ELF-1 (cell line): ENCODE measurements at places on chromosomes 12 and 14.

GRCh38 chr12:46958599-46959290 is 120.7 kb upstream of the PCED1B start:
- DNase-seq, result no peak

GRCh38 chr12:115920395-115921183 is 356.9 kb downstream of the MED13L start:
- DNase-seq, result no peak

DNA sequence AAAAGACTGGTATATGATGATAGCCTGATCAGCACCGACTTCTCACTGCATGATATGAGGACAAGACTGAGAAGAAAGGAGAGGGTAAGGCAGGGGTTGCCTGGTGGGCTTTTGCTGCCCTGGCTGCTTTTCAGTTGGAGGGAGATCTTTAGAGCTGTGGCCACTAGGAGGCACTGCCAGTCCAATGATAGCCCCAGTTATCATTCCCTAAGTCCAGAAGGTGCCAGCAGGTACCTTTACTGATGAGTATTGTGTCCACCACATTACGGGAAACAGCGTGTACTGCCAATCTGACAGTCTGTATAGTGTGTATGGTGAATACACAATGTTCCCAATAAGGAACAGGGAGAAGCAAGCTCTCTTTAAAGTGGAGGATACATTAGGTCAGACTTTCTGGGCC is 55.8 kb upstream of the CCDC175 start:
- peak; percentile 62 for DNase-seq

GRCh38 chr12:28830491-28830890 is 318.6 kb upstream of the FAR2 start:
- peak; percentile 84 for DNase-seq

- DNase-seq, result no peak
Observed at GRCh38 chr14:65483647-65484046, 71.1 kb downstream of the FUT8 start.

DNA sequence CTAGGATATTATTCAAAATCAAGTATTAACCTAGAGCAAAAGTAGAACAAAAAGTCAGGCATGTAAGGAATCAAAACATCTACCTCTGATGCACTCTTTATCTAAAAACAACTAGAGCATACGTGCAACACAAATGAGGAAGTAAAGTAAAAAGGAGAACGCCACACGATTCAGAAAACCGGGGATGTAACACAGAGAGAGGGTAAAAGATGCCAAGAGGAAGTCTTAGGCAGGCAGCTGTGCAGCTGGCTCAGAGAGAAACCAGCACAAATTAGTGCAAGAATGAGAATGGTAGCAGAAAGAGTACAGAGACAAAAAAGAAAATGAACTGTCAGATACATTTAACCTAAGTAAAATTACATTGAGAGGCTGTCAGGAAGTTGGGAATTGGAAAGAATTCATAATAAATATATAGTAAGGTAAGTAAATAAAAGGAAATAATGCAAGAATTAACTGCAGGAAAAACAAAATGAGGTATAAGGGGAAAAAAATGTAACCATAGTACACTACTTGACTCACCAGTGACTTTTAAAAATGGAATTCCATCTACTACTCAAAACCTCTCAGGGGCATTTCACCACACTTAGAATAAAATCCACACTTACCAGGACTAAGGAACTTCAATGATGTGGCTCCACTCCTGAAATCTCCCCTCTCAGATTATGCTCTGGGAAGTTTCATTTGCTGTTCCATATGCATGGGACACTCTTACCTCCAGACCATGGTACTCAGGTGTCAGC is 17.1 kb downstream of the BCAT1 start:
- no peak for DNase-seq

DNA sequence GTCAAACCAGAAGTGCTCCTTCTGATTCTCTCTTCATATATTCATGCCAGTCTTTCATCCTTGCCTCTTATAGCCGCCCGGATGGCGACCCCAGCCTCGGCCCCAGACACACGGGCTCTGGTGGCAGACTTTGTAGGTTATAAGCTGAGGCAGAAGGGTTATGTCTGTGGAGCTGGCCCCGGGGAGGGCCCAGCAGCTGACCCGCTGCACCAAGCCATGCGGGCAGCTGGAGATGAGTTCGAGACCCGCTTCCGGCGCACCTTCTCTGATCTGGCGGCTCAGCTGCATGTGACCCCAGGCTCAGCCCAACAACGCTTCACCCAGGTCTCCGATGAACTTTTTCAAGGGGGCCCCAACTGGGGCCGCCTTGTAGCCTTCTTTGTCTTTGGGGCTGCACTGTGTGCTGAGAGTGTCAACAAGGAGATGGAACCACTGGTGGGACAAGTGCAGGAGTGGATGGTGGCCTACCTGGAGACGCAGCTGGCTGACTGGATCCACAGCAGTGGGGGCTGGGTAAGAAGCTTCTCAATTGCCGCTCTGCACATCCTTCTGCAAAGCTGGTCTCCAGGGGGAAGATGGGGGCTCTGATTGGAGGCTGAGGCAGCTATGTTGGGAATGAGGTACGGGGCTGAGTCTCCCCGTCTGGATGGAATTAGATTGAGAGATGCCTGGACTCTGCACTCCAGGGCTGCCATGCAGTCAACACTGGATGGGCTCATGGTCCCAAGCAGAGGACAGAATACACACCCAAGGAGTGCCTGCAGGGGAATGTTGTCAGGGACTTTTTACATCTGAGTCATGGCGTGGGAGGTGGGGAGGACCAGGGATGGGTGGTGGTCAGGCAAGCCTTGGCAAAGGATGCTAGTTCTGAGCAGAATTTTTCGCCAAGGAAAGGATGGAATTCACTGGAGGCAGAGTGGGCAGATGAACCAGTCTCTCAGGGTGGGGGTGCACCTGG is 1.3 kb downstream of the BCL2L2 start:
- no peak for DNase-seq

DNA sequence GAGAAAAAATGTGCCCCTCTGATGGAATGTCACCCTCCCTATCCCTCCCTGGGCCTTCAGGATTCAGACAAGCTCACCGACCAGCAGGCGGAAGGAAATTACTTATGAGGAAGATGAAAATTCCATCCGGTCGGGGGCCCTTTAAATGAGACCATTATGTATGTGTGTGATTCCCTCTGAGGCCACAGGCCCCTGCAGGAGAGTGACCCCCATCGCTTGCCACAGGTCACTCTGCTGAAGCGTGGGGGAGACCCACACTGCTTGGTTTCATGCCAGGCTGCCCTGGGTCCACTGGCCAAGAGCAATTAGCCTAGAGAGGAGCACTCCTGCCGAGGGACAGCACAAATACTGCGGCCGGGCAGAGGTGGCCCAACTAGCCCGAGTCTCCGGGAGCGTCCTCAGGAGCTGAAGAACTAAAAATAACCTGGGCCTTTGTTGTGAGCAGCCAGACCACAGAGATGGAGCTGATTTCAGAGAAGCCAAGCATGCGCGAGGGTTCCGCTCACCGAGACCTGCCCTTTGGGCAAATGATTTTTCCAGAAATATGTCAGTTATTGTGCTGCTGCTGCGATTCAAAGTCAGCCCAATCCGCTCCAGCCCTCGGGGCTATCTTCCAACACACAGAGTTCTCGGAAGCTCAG is 276.4 kb downstream of the DPF3 start:
- DNase-seq, result peak; percentile 55

DNA sequence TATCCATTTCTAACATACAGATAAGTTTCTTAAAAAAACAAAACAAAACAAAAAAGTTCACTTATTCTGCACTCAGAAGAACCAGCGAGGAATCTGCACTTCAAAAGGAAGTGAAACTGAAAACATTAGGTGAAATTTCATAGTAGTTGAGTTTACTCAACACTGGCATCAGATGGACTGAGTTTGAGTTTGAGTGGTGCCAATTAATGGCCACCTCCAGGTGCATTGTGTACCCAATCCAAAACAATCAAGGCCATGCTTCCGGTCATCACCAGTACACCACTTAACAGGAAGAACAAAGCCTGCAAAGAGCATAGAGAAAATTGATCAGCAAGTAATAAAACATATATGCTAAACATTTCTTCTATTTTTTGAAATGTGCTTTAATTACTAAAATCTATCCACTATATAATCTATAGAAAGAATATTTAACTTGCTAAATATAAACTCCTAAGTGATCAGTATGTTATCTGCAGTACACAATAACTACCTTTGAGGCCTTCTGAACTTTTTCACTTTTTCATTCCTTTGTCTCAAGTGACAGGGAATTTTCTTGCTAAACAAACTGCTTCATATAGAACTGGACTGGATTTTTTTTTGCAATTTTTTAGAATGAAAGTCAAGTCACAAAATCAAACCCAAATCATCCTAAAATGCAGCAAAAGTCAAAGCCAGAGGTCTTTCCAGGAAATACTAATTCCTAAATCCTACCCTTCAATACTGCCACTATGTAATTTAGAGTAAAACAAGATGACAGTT is 11.5 kb downstream of the SLC38A2 start:
- DNase-seq, result no peak

DNA sequence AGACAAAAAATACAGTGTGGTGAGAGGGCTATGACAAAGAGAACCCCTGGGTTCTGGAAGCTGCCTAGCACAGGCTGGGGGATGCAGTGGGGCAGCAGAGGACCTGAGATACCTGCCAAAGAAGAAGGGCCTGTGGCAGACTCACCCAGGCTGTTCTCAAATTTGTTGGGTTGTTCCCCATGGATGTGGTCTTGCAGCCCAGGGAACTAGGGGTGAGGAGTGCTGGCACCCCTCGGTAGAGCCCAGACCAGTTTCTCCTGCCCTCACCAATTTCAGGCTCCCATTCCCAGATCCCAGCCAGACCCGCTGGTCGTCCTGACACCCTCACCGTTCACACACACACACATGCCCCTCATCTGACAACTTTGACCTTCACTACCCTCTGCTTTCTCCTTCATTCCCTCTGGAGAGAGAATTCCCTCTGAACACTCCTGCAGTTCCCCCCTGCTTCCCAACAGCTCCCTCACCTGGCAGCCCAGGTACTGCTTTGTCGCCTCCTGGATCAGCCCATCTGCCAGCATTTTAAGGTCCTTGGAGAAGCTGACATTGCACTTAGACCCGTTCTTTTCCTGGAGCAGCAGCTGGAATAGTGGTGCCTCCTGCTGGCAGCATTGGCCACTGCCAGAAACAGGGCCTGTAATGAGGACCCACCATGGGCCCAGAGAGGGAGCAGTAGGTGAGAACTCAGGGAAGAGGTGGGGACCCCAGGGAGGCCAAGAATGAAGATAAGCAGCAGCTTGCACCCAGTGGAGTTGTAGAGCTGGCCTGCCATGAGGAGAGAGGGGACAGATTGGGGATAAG is 5.9 kb upstream of the GDF11 start:
- DNase-seq, result peak; percentile 97

- no peak for DNase-seq
Observed at GRCh38 chr12:113472191-113473121, 785 bp upstream of the LHX5 start.

DNA sequence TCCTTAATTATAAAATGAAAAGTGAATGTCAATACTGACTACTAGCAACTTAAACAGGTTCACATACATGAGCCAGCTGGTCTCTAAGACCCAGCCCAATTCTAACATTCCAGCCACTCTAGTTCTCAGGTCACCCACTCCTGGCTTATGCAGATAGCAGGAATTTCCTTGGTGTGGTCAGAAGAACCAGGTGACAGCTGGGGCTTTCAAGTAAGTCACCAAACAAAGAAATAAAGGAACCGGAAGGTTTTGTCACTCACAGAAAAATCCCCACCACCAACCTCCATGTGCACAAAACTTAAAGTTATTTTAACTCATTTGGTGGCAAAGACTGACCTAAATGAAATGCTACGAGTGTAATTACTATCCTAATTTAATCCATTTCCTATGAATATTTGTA is 129.6 kb upstream of the CDKN3 start:
- no peak for DNase-seq

GRCh38 chr14:104211215-104211614 is 72.8 kb downstream of the KIF26A start:
- DNase-seq, result no peak

- DNase-seq, result no peak
Observed at GRCh38 chr12:130169256-130169655, 7.0 kb downstream of the FZD10 start.

GRCh38 chr12:122206976-122207375 is 3.5 kb downstream of the B3GNT4 start:
- no peak for DNase-seq

GRCh38 chr14:34640826-34641225 is 10.9 kb upstream of the SNX6 start:
- DNase-seq, result no peak

DNA sequence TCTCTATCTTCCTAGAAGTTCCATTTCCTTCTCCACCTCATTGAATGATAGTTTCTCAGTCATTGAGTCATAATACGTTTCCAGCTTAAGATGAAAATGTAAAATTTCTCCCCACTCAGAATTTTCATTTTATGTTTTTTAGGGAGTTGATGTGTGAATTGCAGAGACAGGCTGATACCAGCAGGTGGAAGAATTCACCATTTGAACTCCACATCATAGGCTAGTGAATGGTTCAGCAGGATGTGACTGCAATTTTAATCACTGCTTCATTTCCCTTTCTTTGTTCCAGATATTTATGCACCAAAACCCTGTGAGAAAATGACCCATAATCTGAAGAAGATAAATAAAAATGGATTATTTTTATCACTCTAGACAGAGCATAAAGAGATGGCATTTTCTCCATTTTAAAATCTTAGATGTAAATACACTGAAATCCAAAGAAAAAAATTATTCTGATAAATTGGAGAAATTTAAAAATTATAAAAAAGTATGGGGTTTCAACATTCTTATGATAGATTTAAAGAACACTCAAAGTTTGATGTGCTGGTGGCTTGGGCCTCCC is 10.6 kb upstream of the PYGL start:
- DNase-seq, result no peak

DNA sequence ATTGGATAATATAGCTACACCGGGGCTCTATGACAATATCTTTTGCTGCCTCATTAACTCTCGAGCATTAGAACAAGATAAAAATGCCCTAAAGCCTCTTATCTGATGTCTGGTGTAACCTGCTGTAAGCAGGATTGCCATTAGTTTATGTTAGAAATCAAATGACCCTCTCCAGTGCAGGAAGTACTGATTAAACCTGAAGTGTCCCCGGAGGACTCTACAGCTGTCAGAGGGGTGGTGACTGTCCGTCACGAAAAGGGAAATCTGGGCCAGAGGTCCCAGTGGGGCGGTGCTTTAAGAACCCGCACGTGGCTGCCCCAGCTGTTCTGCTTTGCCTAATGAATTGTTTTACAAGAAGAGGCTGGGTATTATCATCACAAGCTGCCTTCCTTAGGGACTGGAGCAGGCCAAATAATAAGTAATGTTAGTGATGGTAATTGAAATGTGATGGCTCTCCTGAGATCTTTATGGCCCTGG is 55.7 kb downstream of the LIN52 start:
- DNase-seq, result peak; percentile 6
